Activated CD4-positive, alpha-beta T cell treated with anti-CD3 and anti-CD28 coated beads, Interleukin-10, Interleukin-2, amounts not matched to agents 100 ng/mL and 50 ng/mL, durations not matched to agents 16 hours and 8 hours (primary cell): ENCODE measurements at places on chromosomes 7 and 10.

DNA sequence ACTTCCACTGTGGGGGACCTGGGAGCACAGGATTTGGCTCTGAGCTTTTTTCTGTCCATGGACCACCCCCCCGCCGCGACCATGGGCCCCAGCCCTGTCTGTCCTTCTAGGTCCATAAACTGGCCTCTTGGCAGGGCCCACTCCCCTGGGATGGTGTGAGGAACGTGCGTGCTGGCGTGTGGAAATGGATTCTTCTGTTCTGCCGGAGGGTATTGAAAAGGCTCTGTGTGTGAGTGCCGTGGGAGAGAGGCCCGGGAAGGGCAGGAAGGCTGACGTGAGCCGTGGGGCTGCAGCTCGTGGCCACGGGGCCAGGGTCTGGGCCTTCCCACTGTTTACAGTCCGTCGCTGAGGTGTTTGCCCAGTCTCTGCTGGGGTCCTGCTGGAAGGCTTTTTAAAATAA lies 123.7 kb downstream of the GRK5 start:
- DNase-seq: no peak

GRCh38 chr7:93981480-93981874 lies 22.7 kb downstream of the BET1 start:
- no peak for DNase-seq

DNA sequence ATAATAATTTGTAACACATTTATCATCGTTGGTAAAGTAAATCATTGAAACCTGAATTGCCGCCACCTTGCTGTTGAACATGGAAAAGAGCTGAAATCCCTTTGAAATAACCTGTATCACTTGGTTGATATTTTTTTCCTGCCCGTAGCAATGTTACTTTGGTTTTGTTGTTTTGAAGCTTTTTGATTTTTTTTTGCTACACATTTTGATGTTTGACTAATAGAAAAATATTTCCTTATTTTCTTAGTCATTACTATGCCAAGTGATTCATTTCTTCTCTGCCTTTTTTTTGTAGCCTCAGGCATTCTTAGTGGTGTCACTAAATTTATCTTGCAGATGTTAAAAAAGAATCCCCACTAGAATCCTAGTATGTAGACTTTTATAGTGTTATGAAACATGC lies 235.1 kb upstream of the MEOX2 start:
- DNase-seq: no peak

- no peak for DNase-seq
Observed at GRCh38 chr7:33591490-33591889, 313.8 kb upstream of the BMPER start.

DNA sequence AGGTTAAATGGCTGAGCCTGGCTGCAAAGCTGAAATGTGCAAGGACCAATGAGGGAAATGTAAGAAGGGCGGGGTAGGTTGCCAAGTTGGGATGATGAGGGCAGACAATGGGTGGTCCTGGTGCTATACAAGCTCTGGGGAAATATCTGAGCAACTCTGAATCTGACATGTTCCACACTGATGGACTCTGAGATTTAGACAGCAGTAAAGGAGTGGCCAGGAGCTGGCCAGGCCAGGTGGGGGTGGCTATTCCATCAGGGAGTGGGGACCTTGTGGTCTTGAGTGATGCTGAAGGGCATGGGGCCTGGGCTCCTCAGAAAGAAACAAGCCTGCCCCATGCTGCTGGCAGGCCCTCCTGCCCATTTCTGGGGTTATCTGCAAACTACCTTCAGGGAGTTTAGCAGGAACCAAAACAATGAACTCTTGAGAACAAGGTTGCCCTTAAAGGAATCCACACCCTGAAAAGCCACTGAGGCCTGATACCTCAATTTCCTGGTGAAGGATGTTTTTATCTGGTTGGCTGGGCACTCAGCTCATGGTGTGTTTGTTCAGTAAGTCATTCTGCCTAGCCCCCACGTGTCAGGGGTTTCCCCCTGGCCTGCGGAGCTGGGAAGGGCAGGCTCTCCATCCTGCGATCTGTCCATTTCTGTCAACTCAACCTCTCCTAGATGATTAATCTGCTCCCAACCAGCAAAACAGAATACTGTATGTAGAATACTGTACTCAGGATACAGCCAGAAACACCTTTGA lies 143.3 kb upstream of the TNS3 start:
- DNase-seq: no peak

DNA sequence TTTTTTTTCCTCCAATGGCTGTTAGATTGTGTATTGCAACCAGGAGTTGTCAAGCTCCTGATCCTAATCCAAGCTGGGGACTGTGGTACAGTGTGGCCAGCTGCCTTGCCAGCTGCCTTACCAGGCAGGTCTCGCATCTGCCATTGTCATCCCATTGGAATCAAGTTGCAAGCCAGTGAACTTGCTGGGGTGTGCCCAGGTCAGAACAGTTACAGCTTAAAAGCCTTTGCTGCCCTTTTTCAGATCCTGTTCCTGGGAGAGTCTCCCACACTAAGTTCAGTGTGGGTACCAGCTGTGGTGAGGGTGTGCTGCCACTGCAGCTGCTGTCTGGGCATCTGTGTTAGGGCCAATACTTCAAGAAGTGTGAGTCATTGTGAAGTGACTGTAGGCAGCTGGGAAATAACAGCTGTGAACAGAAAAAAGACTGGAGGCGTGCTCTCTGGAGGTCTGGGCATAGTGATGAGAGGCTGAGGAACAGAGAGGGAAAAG lies 72.8 kb downstream of the CCNY start:
- DNase-seq: peak; percentile 24

DNA sequence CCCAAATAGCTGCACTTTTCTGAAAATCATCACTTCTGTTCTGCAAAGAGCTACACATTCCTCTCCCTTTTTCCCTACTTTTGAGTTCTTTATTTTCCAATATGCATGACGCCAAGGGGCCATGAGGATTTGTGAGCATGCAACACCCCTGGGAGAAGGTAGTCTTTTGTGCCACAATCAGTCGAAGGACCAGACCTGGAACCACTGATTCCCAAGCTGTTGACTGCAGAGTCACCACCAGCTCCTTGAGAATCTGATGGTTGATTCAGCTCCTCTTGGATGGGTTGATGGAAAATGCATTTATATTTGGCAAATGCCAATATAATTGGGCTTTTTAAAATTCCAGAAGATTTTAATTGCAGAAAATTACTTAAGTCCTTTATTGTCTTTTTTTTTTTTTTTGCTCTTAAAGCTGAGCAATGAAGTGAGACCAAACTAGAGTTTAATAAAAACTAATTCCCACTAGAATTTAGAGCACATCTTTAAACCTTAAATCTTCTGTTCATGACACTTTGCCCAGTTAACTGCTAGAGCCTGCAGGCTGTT lies 554.1 kb downstream of the TNS3 start:
- no peak for DNase-seq

DNA sequence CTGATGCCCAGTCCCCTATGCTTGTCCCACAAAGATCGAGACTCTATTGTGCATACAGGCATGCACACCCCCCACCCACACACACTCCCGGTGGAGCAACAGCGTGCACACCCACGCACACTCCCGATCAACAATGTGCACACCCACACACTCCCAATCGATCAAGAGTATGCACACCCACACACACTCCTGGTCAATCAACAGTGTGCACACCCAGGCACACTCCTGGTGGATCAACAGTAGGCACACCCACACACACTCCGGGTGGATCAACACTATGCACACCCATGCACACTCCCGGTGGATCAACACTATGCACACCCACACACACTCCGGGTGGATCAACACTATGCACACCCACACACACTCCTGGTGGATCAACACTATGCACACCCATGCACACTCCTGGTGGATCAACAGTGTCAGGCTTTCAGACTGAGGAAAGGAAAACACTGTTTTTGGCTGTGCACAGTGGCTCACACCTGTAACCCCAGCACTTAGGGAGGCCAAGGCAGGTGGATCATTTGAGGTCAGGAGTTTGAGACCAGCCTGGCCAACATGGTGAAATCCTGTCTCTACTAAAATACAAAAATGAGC lies 118.8 kb downstream of the PTPRN2 start:
- no peak for DNase-seq

- peak; percentile 91 for DNase-seq
Observed at GRCh38 chr10:30687698-30688213, 58.2 kb upstream of the LYZL2 start.

GRCh38 chr7:32034052-32034451 lies 36.2 kb downstream of the PDE1C start:
- no peak for DNase-seq

DNA sequence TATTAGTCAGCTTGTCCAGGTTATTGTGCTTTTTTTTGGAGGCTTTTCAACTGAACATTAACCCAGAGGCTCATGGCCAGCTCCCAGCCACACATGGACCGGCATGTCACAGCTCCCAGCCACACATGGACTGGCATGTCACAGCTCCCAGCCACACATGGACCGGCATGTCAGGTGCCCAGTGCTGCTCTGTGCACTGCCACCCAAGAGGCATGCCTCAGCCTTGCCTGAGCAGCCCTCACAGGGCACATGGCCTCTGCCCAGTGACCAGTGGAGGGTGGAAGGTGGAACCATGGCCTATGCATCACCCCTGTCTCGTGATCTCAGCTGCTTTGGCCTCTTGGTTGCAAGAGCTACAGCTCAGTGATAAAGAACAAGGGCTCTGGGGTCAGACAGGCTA lies 119.8 kb downstream of the OAT start:
- DNase-seq: no peak

DNA sequence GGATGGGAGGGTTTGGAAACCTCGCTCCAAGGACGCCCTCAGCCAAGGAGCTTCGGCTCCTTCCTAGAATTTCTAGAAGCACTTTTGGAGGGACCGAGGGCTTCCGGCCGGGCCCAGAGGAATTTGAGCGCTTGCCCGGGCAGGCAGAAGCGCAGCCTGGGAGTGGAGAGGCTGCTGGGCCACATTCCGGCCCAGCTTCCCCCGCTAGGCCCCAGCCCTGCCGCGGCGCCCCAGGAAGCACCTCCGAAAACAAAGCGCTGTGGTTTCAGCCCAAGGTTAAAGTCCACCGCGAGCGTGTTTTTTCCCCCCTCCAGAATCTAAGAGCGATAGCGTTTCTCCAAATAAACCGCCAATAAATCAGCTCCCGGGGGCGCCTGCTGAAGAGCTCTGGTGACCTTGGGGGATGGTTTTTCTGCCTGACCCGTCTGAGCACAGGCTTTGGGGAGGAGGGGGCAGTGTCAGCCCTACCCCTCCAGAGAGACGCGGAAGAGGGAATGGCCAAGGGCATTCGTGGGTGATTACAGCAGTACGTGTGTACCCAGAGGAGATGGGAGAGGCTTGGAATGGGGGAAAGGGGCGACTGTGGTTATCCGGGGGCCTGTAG lies 5.7 kb upstream of the TNRC18 start:
- no peak for DNase-seq

DNA sequence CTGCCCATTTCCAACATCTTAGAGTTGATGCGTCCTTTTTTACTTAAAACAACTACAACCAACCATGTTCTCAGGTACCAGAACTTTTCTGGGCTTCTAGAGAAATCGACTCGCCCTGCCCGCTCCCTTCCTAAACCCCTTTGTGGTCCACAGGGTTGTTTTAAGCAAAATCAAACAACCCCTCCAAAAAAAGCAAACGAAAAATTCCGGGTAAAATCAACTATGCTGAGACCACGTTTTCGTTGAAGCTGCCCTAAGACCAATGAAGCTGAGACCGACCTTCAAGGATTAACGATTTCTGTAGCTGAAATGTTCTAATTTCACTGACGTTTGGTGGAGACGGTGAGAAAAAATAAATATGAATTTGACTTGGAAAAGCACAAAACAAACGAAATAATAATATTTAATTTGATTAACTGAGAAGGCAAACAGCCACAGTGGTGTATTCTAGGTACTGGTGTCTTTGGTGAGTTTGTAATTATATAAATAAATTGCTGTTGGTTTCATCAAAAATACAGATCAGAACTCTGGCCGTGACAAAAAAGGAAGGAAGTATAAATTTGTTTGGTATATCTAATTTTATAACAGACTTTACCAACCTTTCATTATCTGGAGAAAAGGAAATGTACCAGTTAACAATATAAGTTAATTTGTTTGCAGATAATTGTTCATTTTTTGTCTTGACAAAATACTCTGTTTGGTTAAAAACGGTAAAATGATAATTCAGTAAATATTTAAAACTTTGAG lies 4.7 kb upstream of the IGF2BP3 start:
- no peak for DNase-seq

DNA sequence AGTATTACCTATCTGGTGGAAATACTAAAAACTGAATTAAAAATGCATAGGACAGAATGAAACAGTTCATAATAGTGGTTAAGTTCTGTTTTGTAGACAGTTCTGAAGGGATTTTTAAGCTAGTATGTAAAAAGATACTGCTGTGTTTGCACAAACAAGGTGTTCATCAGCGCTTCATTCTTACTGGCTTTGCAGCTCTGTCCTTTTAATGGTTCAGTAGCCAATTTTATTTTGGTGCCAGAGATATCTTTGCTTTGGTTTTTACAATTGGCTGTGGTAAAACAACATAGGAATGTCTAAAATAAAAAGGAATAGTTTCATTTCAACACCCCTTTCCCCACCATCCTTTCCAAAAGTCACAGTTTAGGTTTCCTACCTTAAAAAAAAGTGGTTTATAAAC lies 33.0 kb downstream of the STAM start:
- no peak for DNase-seq

- DNase-seq: no peak
Observed at GRCh38 chr7:18872344-18872743, 245.1 kb downstream of the TWIST1 start.

DNA sequence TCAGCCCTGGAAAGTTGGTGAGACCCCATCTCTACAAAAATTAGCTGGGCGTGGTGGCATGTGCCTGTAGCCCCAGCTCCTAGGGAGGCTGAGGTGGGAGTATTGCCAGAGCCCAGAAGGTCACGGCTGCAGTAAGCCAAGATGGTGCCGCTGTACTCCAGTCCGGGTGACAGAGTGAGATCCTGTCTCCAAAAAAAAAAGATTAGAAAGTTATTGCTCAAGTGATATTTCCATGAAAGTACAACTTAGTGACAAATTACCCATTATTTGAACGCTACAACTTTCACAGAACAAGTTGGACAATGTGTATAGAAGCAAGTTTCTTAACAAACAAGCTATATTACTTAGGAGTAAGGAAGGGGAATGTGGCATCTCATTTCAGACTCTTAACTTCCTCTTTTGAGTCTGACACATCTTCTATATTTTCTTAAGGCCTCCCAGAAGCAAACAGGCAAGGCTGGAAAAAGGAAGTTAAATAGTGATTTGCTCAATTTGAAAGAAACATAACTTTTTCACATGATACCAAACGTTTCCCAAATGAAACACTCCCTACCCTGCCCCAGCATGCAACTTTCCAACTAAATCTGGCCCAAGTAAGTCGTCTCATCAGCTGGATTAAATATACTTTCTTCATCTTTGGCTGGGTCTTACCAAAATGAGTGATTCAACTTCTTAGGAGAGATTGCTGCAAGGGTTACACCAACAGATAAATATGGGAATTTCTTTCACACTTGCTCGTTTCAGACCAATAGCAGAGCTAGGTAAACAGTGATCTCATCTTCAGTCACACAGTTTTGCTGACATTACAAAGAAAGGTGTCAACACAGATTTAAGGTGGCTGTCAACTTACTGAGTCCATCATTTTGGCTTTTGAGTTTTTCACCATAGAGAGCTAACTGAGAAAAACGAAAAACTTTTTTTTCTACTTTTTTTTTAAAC lies 66.3 kb upstream of the KLF6 start:
- peak; percentile 59 for DNase-seq
